SK-N-SH treated with all-trans-retinoic acid at 6 μM for 48 hours (cell line): ENCODE measurements at places on chromosomes 2 and 18.

DNA sequence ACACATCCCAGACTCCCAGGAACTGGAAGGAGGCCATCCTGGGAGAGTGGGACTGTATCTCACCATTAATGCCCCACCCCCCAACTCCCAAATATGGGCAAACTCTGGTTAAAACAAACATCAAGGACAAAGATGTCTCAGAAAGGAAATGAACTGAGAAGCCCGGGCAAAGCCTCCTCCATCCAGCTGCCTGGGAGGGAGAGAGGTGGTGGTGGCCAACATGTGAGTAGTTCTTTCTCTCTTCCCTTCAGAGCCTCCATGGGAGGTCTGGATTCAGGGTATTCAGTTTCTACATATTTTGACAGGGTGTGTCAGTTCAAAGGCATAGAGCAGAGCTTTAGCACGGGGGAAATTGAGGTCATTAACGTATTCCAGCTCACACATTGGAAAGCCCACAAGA, 57.5 kb downstream of the CXCR4 start:
- no peak for ATAC-seq

GRCh38 chr18:70044632-70045031, 97.0 kb upstream of the CD226 start:
- ATAC-seq: peak; percentile 92

DNA sequence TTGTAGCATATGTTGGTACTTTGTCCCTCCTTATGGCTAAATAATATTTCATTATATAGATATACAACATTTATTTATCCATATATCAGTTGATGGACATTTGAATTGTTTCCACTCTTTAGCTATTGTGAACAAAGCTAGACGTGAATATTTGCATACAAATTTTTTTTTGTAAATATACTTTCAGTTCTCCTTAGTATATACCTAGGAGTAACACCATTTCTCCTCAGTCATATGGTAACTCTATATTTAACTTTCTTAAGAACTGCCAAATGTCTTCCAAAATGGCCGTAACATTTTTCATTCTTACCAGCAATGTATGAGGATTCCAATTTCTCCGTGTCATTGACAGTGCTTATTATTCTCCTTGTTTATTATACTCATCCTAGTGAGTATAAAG, 74.5 kb downstream of the TMEM185B start:
- ATAC-seq: no peak

DNA sequence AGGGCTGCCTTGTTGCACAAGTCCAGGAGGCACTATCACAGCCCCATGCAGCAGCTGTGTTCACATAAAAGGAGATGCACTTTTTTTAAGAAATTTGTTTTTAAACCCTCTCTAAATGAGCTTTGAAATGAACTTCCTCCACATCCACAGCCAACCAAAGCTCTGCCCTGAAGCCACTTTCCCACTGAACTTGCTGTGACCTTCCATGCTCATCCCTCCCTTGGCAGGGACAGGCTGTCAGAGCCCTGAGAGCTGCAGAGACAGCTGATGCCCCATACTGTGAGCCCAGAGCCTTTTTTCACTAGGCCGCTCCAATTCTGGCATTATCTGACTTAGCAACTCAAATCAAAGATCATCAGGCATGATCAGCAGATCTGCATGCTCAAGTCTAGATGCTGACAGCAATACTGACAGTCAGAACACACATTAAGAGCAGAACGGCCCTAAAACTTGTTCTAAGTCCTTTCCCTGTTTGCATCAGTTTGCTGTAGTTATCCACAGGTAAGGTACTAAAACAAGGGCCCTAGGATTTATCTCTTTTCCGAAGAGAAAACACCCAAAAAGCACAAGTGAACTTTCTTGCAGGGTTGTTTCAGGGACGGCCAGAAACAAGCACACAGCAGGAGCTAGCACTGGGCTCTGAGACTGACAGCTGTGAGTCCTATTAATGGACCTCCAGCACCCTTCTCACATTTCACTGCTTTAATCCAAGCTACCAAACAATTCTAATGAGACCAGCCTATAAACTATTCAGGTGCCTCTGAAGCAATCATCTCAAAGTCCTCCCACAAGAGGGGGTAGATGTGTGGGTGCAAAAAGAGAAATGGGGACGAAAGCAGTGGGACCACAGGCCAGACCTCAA, 34.9 kb downstream of the RNU4ATAC start:
- peak; percentile 39; the same call in 1 of the 3 replicates for ATAC-seq

DNA sequence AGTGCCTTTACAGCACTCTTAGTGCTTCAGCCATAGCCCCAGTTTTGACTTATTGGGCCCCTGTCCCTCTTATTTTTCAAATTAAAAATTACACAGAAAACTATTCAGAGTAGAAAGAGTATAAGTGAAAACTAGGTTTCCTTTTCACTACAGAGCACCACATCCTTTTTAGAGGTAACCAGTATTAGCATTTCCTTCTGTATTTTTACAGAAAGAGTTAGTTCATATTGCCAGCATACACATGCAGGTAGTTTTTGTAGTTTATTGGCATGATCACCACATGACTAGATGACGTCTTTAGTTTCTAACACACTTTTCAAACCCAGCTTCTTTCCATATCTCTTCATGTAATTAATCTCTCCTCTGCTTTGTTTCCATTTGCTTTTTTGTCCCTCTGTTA, 66.4 kb downstream of the UBE2E3 start:
- no peak for ATAC-seq

DNA sequence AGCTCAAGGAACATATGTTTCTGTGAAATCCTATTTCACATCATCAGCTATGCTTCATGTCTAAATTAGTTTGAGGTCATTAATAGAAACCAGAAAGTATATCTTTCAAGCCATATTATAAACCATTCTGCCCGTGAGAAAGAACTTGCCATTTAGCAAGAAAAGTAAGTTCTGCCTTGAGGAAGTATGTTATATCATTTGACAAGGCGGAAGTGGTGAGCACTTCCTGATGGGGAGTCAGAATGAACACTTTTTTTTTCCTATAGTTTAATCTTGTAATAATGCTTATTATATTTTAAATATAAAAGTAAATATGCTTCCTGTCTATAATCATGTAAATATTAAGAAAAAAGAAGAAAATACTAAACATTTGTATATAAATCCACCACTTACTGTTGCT, 39.3 kb upstream of the NRXN1 start:
- ATAC-seq: no peak

DNA sequence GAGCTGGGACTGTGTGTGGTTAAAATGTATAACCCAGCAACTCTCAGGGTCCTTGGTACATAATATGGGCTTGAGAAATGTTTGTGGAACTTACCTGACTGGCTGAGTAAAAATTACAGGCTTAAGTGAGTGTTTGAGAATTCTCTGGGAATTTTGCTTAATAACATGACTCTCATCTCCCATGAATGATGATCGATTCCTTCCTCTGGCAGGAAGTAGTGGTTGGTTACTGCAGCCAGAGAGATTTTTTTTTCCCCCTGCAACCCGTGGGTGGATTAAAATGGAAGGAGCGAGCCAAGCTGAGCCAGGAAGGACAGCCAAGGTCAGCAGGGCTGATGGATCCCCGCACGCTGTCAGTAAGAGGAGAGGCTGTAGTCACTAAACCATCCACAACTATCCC, 40.6 kb upstream of the RFX8 start:
- ATAC-seq: peak; percentile 4; the same call in 1 of the 3 replicates

DNA sequence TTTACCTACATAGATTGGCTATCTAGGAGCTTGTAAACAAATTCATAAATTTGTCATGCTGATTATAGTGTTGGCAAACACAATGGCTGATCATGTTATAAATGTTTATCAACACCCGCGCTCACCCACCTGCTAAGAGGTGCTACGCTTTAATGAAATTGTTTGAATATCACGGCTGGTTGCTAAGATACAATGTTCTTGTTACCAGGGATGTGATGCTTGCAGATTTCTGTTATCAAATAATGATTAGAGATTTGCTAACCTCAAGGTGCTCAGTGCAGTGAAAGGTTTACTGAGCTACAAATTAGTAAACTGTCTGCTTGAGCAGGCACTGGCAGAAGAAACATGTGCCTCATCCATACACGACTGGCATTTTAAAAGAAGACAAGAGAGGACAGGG, 160.0 kb upstream of the ZEB2 start:
- no peak for ATAC-seq

DNA sequence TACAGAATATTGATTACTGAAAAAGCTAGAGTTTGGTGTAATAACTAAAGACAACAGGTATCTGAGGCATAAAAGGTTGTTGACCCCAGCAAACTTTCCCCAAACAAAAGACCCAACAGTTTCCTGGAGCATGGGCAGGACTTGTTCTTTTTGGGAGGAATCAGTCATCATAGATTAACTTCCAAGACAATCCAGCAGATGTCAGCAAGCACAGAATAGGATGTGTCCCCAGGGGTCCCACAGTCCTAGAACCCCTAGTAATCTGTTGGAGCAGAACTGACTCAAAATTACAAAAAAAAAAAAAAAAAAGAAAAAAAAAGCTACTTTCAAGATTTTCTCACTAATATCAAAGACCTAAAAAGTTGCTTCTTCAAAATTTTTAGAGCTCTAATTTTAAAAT, 564.7 kb upstream of the SLC39A10 start:
- ATAC-seq: no peak

DNA sequence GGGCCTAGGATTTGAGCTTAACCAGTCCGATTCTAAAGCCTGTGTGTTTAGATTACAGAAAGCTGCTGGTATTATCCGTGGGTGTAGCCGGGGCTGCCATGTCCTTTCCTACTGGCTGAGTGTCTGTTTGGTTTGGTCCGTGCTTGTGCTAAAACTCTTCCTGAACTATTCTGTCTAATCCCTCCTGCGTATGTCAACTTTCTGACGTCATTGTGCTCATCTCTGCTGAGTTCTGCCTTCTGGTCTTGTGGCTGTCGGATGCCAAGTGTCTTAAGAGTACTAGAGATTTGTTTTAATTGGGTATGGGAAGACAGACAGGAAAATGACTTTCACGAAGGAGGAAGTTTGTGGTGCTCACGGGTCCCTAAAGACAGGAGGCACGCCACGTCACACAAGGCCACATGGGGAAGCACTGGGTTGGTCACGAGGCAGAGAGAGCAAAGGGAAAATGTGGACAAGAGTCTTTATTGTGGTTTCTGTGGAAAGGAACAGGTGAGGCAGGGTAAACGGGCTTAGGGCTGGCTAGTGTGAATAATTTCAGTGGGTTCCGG, 31.8 kb upstream of the NTSR2 start:
- ATAC-seq: no peak

DNA sequence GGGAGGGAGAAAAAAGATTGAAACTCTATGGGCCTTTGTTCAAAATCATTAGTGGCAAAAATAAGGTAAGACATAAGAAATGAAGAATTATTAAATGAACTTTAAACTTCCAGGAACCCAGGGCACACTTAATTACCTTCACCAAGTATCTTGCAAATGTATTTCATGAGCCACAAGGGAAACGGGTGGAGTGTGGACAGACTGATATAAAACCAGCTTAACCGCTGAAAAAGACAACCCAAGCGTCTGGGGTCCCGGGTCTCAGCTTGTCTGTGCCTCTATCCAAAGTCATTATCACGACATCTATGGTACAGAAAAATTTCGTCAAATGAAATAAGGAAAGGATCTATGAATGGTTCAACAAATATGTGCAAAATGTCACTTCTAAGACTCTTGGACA, 13.9 kb upstream of the MBOAT2 start:
- no peak for ATAC-seq

GRCh38 chr18:555705-556457, 24.3 kb upstream of the CETN1 start:
- ATAC-seq: no peak

- ATAC-seq: no peak
Observed at GRCh38 chr2:21841341-21841740, 717.6 kb downstream of the TDRD15 start.

DNA sequence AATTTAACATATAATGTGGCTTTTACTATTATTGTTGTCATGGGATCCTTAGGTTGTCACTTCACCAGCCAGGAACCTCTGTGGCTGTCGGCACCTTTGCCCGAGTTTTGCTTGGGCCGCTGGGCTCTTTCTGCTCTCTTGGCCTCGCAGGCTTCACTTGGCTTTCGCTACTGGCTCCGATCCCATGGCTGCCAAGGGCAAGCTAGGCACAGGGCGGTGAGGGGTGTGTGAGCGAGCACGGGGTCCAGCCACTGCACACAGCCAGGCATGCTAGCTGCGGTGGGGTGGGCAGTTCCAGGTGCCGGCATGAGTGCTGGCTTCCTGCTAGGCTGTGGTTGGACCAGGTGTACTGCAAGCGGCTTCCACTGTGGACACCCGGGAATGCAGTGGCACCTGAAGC, 23.4 kb upstream of the RAPGEF4 start:
- no peak for ATAC-seq

DNA sequence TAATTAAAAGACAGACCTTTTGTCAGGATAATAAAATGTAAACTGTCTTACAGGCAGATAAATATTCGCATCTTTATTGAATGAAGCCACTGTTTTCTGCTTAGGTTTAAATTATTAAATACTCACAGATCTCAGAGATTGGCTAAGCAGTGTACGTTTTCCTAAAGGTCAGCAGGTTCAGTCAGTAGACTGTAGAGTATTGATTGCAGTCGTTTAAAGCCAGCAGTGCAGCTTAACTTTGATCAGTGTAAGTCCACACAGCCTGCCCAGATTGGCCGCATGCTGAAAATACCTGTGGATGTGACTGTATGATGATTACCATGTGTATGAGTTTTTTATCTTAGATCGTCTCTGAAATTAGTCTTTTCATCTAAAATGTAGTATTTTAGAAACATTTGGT, 42.3 kb downstream of the ATP9B start:
- ATAC-seq: no peak

GRCh38 chr2:216539791-216540241, 41.2 kb downstream of the RPL37A start:
- ATAC-seq: peak; percentile 49

- ATAC-seq: no peak
Observed at GRCh38 chr2:238149841-238150572, 8.8 kb upstream of the ERFE start.

DNA sequence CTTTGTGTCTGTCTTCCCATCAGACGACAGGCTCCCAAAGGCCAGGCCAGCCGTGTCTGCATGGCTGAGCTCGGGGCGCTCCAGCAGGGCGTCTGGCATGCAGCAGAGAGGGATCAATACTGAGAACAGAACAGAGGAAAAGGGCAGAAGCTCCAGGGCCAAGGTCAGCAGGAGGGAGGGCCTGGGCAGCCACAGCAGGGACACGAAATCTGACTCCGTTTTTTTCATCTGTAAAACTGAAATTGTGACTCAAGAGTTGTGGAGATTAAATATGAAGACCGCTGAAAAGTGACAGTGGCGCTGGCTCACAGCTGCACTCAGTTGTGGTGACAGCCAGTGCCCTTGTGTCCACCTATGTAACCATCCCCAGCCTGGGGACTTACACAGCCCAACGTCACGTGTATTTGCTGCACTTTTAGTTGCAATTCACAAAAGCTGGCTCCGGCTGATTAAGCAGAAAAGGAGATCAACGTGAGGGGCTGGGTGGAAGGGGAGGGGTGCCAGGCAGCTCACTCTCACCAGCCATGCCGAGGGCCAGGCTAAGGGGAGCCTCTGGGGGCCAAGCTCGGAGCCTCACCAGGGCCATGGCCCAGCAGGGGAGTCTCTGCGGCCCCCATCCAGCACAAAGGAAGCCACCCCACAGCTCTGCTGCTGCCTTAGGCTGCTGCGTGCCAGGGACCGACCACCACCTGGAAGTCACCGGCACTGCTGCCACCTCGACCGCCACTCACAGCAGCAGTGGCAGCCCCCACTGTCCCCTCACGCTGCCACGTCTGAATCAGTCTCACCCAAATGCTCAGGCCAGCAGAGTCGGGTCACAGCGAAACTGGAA, 74.7 kb downstream of the EIPR1 start:
- ATAC-seq: peak; percentile 46
